ENCODE measurements at places on chromosomes 6 and 20.
A peak's percentile ranks its signal among the peaks of the same experiment; 100 is the strongest.

GRCh38 chr20:57930351-57930750, 220.5 kb upstream of the PMEPA1 start:
- DNase-seq: no peak

DNA sequence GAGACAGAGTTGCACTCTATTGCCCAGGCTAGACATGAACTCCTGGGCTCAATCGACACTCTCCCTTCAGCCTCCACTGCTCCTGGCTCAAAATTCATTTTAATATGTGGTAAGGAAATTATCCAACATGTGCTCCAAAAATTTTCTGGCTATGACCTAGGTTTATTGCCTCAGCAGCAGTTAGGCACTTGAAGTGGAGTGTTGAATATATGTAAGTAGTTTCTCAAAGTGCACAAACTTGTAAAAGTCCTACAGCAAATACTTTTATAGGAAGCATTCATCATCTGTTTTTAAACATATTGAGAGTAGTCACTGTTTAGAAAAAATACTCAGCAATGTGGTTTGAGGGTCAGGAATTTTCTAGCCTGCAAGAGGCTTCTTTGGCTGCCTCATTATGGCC, 13.2 kb downstream of the FILIP1 start:
- DNase-seq: no peak

GRCh38 chr6:52616059-52616690, 39.3 kb upstream of the TRAM2 start:
- DNase-seq: no peak

DNA sequence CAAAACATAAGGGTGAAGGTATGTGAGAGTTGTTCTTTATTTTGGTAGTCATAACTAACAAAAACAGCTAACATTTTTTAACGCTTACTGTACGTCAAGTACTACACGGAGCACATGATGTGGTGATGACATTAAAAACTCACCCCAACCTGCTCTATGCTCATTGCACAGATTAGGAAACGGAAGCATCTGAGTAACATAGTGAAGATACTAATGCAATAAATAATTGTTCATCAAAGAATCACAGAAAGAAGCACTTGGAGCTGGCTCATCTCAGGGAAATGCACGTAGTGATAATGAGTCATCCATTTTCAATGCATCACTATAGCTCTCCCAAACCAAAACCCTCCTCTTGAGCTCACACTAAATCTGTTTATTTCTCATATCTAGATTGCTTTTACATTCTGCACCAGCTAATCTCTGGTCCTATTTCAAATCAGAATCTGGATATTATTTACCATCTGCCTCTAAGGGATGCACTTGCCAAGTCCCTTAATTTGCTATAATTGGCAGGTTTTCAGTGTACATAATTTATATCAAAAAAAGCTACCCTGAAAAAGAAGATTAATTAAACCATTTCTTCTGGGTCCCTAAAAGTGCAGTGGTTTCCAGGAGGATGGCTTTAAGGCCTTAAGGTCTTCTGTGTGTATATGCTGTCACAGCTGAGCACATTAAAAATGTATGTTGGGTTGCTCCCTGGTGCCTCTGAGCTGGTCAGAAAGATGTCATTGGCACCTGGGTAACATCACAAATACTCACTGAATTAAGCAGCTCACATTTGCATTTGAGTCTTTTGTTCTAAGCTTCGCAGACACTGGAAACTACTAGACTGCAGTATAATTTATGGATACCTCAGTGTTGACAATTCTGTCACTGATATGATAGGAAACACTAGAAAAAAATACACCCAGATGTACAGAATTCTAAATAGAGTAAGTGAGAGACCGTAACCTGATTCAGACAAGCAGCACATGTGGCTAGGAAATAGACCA, 677.4 kb upstream of the CITED2 start:
- peak; percentile 96 for DNase-seq

GRCh38 chr20:56392881-56393482, 537 bp downstream of the CSTF1 start:
- DNase-seq: no peak

- DNase-seq: no peak
These were observed 237.4 kb downstream of the GRIK2 start for GRCh38 chr6:101630941-101631340.

- DNase-seq: no peak
These were observed 8.1 kb downstream of the TFAP2B start for GRCh38 chr6:50826803-50827202.

DNA sequence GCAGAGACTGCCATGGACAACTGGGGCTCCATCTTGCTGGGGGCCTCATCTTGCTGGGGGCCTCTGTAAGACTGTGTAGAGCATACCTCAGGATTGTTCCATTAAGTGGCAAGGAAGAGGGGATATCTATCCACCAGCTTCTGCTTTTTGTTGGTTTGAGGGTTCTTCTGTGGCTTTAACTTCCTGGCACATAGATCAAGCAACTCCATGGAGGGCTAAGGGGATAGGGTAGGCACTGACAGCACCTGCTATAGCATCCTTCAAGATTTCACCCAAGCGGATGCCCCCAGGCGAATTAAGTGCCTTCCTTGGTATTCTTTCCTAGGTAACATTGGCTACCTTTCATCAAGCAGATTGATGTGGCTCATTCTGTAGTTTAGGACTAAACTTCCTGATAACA, 3.8 kb upstream of the LRRN4 start:
- no peak for DNase-seq

- DNase-seq: no peak
These were observed 225.4 kb downstream of the PRL start for GRCh38 chr6:22071270-22072041.

GRCh38 chr6:79425589-79426311, 111.5 kb downstream of the LCA5 start:
- no peak for DNase-seq

DNA sequence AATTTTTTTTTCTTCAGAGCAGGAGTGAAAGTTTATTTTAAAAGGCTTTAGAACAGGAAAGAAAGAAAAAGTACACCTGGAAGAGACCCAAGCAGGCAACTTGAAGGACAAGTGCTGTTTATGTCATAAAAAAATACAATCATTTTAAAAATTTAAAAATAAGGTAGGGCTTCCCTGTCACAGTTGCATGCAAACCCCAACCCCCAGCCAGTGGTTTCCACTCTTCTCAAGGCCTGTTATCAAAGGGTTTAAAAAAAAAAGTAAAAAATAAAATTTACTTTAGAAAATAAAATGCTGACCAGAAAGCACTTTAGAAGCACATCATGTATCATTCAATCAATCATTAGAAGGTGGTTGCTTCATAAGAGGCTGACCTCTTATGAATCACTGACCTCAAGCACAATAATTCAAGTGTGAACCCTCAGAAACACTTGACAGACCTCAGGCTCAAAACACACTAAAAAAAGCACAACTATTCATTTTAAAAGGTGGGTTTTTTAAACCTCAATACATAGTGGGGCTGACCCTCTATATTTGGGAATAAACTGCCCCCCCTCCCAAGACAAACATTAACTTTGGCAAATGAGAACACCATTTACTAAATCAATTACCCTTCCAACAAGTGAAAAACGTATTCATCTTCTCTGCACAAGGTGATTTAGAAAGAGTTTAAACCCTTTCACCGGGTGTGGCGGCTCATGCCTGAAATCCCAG, 15.6 kb downstream of the ILRUN start:
- no peak for DNase-seq

DNA sequence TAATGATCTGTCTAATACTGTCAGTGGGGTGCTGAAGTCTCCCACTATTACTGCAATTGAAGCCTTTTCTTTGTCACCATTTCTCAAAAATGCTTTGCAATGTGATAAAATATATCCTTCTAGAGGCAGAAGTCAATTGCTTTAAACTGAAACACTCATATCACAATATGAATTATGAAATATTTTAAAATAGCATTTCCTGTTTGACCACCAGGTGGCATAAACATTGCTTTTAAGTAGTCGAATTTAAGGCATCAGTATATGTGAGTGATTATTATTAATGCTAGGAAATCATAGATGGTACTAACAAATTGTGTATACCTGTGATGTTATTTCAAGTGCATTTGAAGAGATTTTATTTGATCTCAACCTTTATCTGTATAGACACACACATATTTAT, 87.5 kb downstream of the MEI4 start:
- peak; percentile 1 for DNase-seq

- no peak for DNase-seq
These were observed 21.4 kb upstream of the ADRM1 start for GRCh38 chr20:62281161-62281933.

DNA sequence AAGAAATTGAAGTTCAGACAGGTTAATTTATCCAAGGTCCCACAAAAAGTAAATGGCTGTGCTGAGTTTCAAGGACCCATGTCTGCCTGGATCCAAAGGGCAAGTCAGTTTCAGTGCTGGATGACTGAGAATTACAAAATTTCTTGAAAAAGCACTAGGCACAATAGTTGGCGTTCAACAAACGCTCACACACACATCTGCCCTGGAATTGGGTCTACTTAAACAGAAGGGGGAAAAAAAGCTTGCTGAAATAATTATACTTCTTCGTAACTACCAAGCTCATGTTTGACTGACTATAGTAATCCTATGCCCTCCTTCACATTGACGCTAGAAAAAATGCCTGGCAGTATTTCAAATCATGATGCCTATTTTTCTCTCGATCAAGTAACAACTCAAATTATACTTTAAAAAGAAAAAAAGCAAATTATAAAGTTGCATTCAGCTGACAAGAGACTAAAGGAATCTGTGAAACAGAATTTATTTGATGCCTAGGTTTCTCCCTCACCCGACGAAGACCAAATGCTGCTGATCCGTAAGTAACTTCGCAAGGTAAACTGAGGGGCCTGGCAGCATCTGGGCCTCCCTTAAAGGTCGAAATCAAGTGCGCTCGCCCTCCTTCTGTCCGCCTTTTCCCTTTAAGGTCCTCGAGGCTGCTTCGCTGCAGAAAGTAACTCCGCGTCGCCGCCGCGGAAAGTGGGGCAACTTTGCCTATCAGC, 650 bp upstream of the CD2AP start:
- no peak for DNase-seq

DNA sequence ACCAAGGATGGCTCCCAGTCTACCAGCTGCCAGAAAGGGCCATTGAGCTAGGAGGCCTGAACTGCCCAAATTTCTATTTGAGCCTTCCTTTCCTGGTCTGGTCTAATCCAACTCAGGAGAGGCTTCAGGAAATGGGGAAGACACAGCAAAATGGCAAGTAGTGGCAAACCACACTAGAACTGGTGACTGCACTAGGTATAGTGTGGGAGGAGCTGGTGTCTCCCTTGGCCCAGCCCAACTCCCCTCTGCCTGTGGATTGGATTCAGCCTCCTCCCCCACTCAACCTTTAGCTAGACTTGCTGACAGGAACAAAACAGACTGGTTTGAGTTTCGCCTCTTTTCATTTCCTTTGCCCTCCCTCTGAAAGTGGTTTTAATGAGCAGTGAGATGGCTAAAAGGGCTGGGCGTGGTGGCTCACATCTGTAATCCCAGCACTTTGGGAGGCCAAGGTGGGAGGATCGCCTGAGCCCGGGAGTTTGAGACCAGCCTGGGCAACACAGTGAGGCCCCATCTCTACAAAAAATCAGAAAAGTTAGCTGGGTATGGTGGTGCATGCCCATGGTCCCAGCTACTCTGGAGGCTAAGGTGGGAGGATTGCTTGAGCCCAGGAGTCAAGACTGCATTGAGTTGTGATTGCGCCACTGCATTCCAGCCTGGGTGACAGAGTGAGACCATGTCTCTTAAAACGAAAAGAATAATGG, 17.5 kb downstream of the MRPS18A start:
- DNase-seq: no peak

DNA sequence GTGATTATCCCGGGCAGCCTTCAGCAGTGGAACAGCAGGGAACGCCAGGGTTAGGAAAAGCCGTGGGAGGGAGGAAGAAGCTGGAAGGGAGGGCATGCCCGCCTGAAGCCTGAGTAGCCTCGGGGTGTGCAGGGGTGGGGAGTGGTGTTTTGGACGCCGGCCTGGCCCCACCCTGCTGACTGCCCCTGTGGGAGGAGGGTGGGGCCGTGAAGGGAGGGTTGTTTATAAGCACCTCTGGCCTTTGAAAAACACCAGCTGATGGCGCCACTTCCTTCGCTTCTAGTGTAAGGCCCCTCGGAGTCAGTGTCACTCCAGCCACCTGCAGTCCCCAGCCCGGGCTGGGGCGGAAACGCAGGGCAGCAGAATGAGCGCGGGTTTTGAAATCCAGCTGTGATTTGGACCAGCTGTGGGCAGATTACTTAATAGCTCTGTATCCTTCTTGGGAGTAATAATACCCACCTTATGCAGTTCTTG, 52.8 kb upstream of the BMP6 start:
- DNase-seq: no peak

DNA sequence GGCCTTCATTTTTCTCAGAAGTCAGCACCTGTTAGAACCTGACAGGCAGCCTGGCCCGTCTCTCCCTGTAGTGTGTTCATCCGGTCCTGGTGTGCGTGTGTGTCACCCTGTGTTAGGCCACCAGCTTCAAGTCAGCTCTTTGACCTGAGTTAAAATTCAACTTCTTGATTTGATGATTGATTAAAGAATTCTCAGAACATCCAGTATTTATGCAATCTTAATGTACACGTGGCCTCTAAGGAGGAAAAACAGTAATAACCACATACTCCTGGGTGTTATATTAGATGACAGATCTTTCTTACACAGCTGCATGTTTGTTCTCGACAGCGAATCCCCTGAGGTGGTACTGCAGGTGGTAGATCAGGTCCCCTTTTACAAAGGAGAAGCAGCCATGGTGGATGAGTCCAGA, 19.1 kb upstream of the TMEM217 start:
- no peak for DNase-seq

DNA sequence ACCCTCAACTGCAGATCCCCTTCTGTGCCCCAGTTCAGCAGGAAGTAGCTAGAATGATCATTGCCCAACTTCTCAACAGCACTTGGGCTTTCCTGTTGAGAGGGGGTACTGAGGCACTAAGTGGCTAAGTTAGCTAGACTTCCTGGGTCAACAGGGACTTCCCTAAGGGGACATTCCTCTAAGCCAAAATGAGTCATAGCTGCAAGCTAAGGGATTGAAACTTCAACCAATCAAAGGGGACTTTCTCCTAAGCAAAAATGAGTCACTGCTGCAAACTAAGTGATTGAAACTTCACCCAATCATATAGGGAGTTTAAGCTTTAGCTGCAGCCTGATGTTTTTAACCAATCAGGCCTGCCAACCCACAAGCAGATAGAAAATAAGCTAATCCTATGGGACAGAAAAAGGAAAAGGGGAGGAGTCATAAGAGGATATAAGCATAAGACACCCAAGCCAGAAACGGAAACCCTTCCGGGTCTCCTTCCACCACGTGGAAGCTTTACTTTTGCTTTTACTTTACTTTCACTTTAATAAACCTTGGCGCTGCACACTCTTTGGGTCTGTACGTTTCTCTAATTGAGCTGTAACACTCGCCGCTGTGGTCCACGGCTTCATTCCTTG, 659.0 kb upstream of the HS3ST5 start:
- DNase-seq: no peak

GRCh38 chr6:68134796-68135195, 500.3 kb upstream of the ADGRB3 start:
- no peak for DNase-seq

- DNase-seq: no peak
These were observed 441.6 kb downstream of the HACE1 start for GRCh38 chr6:104418125-104418524.

All from HS-27A (cell line).